ENCODE measurements at places on chromosomes 11 and 22.

GRCh38 chr22:27032091-27032761 lies 374.8 kb downstream of the MIAT start:
- peak; percentile 67 for DNase-seq

DNA sequence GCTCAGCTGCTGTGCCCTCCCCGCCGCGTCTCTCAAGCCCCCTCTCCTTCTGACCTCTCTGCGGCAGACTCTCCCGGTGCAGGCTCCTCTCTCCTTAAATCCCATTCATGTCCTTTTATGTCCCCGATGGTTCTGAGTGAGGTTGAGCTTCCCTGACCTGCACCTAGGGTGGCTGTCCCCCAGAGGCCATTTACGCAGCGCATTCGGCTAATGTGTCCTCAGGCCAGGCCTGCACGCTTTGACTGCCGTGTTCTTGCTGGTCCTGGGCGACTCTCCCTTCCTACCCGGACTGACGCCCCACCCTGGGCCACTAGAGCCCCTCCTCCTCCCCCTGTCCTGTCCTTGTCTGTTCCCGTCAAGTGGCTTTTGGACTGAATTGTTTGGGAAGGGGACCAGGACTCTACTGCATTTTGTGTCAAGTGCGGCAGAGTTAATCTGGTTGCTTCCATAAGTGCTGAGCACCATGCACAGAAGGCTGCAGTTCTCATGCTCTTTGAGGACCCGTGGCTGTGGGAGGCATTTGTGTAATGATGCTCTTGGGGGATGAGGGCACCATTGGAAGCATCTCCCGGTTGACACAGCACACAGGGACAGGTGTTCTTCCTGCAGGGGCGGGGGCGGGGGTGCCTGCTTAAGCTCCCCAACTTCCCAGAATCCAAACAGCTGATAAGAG lies 37.1 kb downstream of the IGHMBP2 start:
- DNase-seq = no peak

DNA sequence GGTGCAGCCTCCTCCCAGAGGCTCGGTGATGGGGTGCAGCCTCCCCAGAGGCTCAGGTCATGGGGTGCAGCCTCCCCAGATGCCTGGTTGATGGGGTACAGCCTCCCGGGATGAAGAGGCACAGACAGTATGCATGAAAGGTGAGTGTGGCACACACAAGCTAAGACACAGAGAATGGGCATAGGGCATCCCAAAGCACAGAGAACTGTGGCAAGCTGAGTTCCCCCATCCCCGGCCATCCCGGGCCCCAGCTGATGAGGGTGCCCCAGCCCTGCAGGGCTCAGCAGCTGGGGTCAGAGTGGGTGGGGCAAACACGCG lies 4.8 kb upstream of the SYT8 start:
- DNase-seq = no peak

GRCh38 chr11:134736251-134736947 lies 324.4 kb upstream of the B3GAT1 start:
- DNase-seq = no peak

DNA sequence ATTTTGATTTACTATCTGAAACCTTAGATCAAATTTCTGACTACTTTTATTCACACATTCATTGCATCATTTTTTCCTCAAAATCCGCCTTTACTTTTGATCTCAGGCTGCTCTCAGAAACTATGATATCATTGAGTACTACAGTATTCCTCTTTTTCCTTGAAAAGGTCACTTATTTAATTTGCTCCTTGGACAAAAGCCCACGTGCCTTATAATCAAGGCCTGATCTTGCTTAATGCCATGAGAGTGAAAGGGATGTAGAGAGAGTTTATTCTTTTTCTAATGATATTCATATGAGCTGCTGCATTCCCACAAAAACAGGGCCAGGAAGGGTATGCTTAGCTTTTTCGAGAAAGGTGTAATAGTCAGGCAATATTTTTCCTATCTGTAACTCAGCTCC lies 327.0 kb downstream of the ETS1 start:
- no peak for DNase-seq

DNA sequence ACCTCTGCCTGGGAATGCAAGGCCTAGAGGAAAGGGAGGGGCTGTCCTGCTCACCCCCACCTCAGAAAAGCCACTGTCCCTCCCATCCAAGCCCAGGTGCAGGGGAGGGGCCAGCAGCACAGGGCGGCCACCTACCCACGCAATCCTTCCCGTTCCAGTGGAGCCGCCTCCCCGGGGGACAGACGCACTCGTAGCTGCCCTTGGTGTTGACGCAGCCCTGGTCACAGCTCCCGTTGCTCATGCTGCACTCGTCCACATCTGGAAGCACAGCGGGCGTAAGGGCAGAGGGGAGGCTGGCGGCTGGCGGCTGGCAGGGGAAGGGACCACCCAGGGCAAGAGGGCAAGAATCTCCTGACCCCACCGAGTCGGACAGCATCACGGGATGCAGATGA lies 40.3 kb upstream of the TTLL12 start:
- no peak for DNase-seq

DNA sequence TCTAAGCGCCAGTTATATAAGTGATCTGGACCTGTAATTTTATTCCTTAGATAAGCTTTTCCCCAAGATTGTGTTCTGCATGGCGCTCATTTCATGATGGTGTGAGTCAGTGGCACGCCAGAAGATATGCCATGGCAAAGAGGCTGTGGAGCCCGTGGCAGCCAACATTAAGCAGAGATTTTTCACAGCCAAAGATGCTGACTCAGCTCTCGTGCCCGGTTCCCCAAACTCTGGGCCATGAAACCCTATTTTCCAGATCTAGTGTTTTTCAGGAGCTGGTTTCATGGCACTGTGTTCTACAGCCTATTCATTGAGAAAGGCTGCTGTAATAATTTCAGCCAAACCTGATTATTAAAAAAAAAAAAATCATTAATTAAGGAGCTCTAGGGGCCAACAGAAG lies 15.4 kb upstream of the LINC01488 start:
- no peak for DNase-seq

DNA sequence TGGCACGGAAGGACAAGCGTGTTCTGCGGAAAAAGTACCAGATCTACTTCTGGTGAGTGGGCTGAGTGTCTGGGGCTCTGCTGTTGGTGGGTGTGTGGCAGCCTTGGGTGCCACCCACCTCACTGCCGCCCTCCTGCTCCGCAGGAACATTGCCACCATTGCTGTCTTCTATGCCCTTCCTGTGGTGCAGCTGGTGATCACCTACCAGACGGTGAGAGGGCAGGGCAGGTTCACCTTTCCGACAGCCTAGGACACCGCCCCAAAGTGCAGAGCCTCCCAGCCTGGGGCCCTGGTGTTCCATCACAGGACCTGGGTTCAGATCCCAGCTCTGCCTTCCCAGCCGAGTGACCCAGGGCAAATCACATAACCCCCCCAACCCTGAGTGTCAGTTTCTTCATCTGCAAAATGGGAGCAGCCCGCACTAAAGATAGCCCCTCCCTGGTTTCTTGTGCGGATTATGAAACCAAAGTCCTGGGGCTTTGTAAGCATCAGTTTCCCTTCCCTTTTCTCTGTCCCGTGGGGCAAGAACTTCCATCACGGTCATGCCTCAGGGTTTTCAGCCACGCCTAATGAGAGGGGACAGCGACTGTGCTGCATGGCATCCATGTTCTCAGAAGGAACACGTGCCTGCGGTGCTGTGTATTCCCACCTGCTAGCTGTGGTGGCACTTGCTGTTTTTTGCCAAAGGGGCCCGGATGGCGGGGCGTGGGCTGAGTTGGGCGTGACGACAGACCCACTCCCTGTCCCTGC lies 9.8 kb upstream of the TAGLN start:
- DNase-seq = no peak

GRCh38 chr11:4125141-4125540 lies 30.5 kb downstream of the RRM1 start:
- DNase-seq = no peak

- no peak for DNase-seq
These were observed 6.4 kb upstream of the IFITM3 start for GRCh38 chr11:326842-327580.
